ENCODE measurements at places on chromosomes 16 and 17.

GRCh38 chr17:13135506-13135905 is 117.7 kb upstream of the ELAC2 start:
- no peak for DNase-seq

- DNase-seq, result no peak
These were observed 13.0 kb downstream of the MYBBP1A start for GRCh38 chr17:4542003-4542725.

- DNase-seq, result no peak
These were observed 105.5 kb downstream of the KPNA2 start for GRCh38 chr17:68141050-68141449.

- DNase-seq, result no peak
These were observed 741.1 kb downstream of the CDH11 start for GRCh38 chr16:64380751-64381150.

DNA sequence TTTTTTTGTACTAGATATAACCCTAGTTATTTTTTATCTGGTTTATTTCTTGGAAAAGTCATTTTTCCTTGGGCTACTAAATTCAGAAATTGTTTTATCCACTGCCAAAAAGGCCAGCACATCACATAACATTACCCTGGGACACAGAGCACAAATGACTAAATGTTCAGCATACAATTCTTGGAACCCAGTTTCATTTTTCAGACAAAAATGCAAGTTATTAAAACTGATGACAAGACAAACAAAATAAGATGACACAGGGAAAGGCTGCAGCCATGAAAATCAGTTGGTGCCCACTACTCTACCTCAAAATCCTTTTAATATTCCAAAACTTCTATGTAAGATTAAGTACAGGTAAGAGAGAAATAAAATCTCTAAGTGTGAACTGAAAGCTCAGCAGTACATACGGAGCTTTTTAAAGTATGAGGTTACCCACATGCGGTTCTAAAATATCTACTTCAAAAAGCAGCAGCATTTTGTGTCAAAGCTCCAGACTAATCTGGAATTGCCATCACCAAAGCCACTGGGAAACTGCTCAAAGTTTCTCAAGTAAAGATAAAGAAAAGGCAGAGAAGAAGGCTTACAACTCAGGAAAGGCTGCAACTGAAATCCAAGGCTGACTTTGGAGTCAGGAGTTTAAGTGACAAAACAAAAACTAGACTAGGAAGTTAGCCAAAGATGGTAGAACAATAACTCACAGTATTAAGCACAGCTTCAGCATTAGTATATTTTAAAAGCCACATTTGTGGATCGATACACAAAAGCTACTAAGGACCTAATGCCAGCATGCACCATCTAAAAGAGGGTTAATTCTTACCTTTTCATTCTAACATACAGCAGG is 41.4 kb downstream of the AP1G1 start:
- DNase-seq, result no peak

- DNase-seq, result no peak
These were observed 17.1 kb upstream of the CRK start for GRCh38 chr17:1473170-1473569.

- no peak for DNase-seq
These were observed 15.1 kb downstream of the AXIN1 start for GRCh38 chr16:337437-337836.

- DNase-seq, result no peak
These were observed 130.8 kb upstream of the CHMP6 start for GRCh38 chr17:80860703-80861417.
